Kidney glomerular epithelial cell (primary cell): ENCODE measurements at places on chromosomes 7 and 10.

DNA sequence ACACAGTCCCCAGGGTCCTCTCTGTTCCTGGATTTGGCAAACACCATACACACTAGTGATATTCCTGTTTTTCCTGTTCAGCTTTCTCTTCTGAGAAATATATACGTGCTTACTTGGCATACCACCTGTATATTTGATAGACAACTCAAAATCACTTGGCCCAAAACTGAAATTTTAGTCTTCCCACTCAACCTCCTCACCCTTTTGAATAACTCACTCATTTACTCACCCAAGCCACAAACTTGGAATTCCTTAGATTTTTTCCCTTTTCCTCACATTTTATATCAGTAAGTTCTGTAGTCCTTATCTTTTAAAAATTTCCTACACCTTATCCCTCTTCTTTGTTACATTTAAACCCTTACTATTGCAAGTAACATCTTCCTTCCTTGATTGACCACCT is 143.4 kb downstream of the PPP1R3A start:
- no peak for DNase-seq

DNA sequence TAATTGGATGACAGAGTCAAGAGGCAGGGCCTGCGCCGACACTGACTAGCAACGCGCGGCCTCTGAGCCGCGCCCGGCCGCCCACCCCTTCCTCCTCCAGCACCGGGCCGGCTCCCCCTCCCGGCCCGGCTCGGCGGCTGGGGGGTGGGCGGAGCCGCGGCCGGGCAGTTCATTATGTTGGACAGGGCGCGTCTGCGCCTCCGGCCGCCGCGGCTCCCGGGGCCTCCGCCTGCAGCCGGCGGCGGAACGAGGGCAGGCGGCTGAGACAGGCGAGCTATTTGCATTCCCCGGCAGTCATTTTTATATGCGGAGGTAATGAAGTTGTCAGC is 106.7 kb downstream of the SNX10 start:
- DNase-seq, result peak; percentile 18

- no peak for DNase-seq
These were observed 126.7 kb upstream of the CALN1 start for GRCh38 chr7:72538856-72539255.

DNA sequence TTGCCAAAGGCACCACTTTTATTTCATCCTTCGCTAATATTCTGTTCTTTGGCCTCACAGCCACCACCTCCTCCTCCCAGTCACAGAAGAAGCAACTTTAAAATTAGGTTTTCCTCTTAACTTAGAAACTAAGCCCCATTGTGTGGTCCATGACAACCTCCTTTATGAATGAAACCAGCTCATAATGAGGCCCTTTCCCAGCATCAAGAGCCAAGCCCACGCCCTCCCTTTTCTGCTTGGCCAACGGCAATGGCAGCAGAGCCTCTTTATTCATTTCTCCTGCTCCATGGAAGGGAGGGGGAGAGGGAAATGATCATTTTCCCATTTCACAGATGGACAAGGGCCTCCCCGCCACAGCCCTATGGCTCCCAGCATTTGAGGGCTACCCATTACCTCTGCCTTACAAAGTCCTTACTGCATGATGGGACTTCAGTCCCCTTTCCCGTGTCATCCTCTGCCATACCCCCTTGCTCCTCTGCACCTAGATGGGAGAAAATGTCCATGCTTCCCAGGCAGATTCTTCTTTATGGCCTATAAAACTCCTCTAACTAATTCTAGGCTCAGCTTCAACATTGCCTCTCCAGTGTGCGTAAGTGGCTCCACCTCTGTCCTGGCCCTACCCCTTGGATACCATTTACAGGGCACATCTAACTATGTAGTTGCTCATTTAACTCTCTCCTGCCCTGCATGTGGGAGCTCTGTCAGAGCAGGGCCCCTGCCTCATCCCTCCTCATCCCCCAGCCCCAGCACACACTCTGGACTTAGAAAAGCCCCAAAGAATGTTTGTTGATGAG is 475.5 kb downstream of the RPS24 start:
- DNase-seq, result no peak

DNA sequence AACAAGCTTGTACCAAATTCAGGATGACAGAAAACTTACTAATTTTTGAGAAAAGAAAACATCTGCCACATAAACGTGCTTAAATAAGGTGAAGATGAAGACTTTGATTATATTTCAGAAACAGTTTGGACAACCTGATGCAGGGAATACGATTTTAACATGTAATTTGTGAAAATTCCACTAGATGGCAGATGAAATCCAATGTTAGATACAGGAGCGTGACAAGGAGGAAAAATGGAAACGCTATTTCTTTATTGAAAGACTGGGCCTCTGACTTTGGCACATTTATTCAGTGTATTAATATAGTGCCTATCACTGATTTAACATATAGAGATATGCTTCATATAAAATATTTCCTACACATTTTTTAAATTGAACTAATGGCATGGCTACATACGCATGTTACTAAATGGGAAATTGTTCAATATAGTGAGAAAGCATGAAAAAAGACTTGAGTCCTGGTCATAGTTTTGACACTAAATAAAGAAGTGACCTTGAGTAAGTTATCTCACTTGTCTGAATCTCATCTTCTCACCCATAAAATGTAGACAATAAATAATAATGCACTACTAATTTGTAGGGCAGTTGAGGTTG is 60.7 kb downstream of the CD36 start:
- DNase-seq, result peak; percentile 43

GRCh38 chr10:804787-805619 is 115.5 kb upstream of the DIP2C start:
- no peak for DNase-seq

DNA sequence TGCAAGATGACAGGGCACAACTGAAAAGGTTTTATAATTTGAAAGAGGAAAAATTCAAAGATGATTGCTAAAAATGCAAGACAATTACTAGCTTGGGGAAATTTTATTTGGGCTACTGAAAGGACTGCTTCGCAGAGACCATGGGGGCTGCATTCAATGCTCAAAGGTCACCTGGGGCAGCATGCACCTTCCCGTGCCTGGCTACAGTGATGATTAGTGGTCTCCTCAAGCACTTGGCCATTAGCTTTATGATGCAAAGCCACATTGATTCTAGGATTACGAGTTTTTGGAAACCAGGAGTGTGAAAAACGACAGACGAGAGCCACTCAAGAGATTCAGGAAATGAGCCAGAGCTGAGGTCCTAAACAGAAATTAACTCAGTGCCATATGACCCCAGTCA is 764.6 kb downstream of the PHTF2 start:
- no peak for DNase-seq

- peak; percentile 40 for DNase-seq
These were observed 22.2 kb upstream of the EXOC4 start for GRCh38 chr7:133230591-133231194.

DNA sequence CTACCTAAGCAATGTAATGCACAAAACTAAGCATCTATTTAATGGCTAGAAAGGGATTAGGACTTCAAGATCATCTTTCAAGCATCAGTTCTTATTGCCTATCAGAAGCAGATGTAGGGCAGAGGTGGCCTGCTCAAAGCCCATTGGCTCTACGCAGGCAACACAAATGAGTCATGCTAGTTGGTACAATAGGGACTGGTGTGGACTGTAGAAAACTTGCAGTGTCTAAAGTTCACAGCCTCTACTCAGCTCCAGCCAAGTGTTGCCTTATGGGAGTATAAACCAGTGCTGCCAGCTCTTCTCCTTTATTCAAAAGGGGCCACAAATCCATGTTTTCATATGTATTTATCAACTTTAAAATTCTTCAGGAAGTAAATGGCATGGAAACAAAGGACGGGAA is 31.7 kb downstream of the ASAH2 start:
- no peak for DNase-seq

DNA sequence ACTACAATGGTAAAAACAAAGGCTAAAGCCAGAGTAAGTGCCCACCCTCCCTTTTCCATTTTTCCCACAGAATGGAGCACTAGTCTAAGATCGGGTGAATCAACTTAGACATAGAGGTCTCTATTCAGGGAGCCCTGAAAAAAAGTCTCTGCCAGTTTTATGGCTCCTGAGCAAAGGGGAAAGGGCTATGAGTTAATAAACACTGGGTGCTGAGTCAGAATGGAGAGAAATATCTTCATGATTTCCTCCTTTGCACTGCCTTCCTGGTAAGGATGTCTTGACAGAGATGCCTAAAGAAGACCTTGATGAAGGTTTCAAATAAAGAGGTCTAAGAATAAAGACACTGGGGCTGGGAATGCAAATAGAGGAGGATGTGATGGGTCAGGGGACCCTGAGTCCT is 607.4 kb upstream of the MBL2 start:
- DNase-seq, result peak; percentile 69

DNA sequence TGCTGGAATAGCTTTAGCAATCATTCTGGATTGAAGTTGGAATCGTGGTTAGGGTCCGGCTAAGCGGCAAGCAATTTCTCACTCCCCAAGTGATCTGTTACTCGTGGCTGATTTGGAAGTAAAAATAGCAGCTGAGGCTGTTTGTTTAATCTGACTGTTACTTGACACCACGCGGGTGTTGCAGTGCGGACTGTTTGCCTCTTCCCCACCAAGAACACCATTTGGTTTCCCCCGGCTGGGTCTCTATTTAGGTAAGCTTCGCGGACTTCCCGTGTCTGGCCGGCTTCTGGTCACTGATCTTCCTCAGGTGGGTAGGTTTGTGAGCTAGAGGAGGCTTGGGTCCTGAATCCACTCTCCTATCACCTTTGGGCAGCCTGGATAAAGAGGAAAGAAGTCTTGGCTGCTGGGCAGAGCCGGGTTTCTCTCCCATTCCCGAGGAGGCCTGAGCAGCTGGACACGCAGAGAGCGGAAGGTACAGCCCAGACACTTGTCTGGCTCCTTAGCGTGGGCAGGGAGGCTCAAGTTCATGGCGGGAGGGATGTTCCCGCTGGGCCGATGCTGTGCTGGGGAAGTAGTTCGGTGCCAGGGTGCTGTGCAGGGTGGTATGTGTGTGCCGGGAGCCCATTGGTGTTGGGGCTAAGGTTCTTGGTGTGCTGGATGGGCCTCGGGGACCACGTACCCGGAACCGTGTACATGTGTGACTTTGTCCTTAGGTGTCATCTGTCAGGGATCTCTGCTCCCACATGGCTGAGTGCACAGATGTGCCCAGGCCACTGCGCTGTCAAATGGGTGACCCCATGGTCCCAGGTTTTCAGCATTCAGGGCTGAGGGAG is at the start of gene C10orf71:
Gene C10orf71, plus strand, starts transcription at position 188 of the 833 bp plus-strand sequence. CDS start 23,376 bp downstream, outside the sequence.
- DNase-seq, result no peak

- no peak for DNase-seq
These were observed 220.5 kb downstream of the ELFN1 start for GRCh38 chr7:1890289-1891235.

GRCh38 chr10:43972976-43973647 is 324.4 kb upstream of the ZNF32 start:
- DNase-seq, result no peak

GRCh38 chr7:95907337-95907736 is 135.0 kb downstream of the DYNC1I1 start:
- no peak for DNase-seq

GRCh38 chr7:155928583-155928982 is 116.3 kb upstream of the SHH start:
- no peak for DNase-seq

GRCh38 chr10:102064868-102065560 is at the start of gene HPS6:
HPS6 (plus strand) TSS chr10:102065349; CDS start chr10:102065475, 126 bp downstream.
- DNase-seq, result peak; percentile 83

- DNase-seq, result no peak
These were observed 77.4 kb downstream of the ATXN7L1 start for GRCh38 chr7:105799006-105799405.

DNA sequence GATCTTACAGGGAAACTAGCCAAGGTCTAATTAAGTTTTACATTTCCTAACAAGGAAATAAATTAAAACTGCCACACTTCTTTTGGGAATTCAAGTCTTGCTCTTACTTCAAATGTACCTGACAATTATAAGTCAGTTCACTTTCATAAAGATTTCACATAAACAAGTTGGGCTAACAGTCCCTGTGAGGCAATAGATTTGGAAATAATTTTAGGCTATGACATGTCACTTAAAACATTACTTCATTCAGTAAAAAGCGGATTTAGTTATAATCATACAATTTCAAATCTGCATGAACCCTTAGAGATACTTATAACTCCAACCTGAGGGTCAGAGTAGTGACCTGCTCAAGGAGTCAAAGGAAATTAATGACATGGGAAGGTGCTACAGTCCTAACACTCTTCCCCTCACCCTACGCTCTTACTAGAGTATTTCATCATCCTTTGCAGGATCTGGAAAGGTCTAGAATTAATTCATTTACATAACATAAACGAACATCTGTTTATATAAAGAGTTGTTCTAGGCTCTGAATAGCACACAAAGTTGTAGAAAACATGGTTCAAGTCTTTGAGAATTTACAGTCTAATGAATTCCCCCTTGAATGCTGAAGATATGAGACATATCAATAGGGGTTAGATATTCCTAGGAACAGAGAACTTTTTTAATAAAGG is 32.3 kb upstream of the DNAJB12 start:
- no peak for DNase-seq

DNA sequence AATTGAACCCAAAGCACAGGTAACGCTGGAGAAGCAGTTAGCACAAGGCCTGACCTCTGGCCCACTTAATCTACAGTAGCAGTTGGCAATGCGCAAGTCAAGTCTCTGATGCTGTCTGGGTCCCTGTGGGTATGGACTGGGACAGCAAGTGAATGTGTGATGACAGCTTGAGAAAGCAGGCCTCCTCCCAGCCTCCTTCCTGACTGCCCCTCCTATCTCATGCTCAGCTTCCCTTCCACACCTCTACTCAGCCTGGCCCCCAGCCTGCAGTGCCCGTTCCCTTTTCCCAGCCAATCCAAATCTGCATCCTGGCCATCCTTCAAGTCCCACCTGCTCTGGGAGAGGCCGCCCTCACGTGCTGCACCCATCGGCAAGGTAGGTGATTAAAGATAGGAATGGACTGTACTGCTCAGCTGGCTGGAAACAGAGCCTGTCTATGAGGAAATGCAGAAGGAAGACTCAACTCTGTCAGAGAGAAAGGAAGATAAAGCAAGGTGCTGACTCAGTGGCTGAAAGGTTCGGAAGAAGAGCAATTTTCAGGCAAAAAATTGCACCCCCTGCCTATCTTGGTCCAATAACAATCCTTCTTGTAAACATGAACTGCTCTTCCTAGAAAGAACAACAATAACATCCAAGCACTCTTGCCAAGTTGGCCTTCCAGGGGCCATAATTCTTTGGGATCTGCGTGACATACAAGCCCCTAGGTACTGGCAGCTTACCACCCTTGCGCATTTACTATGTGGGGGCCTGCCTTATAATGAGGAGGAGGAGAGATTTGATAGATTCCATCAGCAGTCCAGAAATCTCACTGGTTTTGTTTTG is 16.6 kb upstream of the FGFR2 start:
- no peak for DNase-seq

DNA sequence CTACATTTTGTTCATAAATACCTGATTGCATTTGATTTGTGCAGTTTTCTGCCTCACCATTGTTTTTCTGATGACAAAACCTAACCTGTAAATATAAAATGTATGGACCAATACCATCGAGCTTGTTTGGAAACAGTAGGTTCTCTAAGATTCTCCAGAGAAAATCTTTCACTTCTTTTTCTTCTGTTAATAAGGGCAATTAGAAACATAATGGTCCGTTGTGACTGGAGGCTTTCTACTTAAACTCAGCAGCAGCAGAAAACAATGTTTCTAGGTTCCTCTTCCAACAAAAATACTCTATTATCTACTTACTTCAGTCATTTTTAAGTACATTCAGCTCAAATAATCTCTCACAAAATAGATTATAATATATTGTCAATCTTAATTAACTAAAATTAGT is 601.5 kb downstream of the PHTF2 start:
- no peak for DNase-seq

GRCh38 chr10:52911163-52911562 is 138.6 kb upstream of the MBL2 start:
- no peak for DNase-seq
